ENCODE measurements at places on chromosomes 1 and 21. TPM values are rescaled to one million over a fixed set of nuclear protein-coding genes. Genes with fewer than 3 reads are reported as not detected.

The SLC1A7 gene
- 0.42 TPM for total RNA-seq

The CLCA1 gene
- 0.29 TPM for total RNA-seq

The RGS16 gene
- total RNA-seq, result 25.0 TPM

DNA sequence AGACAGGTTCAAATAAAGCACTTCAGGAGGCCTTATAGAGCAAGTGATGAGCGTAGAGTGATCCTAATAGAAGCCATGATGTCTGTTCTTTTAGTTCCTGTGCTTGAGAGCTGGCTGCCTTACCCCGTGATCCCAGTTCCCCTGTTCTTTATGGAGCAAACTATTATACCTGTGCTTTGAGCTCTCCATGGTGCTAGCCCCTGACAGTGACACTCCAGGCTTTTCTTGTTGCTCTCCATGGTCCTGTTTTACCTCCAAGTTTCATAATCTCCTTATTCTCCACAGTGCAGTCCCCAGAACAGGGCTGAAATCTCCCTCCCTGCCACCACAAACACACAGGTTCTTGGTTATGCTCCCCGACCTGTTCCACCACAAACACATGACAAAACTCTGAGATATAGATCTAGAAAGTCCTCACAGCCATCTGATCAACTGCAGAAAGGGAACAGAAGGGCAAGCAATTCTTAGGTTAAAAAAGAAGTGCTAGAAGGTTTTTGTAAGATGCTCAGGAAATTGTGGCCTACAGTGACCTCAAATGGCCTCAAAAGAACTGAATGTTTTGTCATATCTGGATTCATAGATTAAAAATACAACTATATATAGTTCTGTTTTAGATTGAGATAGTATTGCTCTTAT lies 6.0 kb downstream of the CADM3 start:
- DNase-seq, result no peak

GRCh38 chr21:17371450-17371849 lies 141.4 kb upstream of the CXADR start:
- no peak for DNase-seq

- DNase-seq, result no peak
Observed at GRCh38 chr1:93357242-93357641, 11.5 kb downstream of the DR1 start.

- DNase-seq, result no peak
Observed at GRCh38 chr1:78843111-78843510, 163.4 kb downstream of the ADGRL4 start.

DNA sequence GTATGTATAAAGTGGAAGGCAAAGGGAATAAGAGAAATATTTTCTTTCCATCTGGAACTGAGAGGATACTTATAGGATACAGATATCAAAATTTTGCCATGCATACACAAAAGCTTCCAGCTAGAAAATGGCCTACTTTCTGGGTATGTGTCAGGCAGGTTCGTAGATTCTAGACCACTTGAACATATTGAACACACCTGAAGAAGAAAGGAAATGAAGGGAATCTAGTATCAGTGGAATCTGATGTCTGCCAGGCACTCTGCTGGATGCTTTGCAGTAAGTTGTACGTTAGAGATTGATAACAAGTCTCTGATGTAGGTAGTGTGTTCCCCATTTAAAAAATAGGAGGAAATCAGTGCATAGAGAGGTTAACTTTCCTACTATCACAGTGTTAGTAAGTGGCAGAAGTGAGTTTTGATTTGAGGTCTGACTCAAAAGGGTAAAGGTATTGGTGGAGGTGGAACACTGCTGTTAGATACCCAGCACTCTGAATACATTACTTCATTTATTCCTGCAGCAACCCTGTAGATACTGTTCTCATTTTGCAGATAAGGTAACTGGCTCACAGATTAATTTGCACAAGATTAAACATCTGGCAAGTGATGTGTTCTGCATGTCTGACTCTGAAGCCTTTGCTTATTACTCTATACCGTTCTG lies 3.0 kb downstream of the CAMSAP2 start:
- DNase-seq, result no peak

DNA sequence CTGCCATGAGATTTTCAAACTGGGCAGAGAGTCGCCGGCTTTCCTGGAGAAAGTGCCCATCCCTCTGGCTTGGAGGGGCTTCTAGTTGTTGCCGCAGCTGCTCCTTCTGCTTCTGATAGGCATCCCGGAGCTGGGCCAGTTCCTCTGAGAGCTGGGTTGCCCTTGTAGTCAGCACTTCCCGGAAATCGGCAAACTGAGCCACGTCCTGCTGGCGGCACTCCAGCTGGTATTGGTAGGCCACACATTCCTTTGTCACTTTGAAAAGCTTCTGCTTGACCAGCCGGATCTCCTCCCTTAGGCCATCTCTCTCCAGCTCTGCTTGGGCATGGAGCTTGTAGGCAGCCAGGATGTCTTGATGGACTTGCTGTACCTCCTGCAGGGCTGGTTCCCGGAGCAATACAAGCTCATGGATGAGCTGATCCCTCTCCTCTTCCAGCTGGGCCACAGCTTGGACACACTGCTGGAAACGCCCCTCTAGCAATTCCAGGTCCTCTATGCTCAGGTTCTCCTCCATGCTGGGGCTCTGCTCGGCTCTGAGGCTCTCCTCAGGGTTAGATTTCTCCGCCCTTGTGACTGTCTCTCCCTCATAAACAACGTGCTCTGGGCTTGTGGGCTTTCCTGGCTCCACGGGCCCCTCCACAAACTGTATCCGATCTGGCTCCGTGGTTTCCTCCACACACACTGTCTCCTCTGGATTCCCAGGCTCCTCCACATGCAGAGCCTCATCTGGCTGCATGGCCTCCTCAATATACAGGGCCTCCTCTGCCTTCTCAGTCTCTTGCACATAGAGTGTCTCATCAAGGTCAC lies 7.3 kb downstream of the SYNC start:
- no peak for DNase-seq

The ASCL5 gene
- not detected for total RNA-seq

DNA sequence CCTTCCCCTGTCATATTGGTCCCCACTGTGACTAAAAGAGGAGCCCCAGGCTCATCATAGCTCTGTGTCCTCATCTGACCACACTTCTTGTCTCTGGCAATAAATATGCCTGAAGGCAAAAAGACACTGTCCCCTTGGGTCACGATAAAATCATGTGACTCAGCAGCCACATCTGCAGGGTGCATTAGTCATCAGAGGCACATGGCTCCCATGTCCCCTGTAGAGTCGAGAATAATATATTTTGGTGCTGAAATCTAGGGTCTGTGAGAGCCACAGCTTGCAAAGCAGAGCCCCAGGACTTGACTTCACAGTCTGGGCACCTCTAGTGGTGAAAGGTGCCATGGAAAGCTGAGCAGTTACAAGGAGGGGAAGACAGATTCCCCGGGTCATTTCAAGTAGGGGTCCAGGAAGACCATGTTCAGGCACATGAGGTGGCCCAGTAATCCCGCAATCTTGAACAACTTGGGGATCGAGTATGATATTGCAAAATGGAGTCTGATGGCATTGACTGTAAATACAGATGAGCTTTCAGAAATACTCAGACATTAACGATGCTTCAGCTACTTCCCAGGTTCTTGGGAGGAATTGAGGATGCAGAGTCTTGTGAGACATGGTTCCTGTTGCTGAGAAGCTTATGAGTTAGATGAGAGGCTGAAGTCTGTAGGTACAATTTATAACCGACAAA lies 68.6 kb downstream of the SLC35F3 start:
- no peak for DNase-seq

DNA sequence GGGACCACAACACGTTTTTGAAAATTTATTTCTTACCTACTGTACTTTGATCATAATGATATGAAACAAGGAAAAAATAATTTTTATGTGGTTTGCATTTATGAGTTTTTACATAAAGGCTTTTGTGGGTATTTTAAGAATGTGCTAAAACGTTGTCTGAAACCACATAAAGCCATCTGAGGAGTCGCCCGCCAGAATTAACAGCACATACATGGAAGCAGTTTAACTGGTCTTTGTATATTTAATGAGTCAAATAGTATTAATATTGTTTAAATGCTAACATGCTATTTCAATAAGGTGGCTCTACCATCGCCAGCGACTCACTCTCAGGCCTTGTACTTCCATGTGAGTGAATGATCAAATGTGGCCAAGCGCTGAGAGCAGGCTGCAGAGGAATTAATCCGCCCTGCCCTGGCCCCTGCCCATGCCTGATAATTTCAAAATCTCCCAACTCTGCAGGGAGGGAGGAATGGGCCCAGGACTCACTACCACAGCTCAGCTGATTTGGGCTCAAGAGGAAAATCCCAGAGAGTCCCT lies 49.6 kb downstream of the SLC66A1 start:
- DNase-seq, result no peak

GRCh38 chr1:100616121-100616621 lies 78.2 kb downstream of the GPR88 start:
- no peak for DNase-seq

GRCh38 chr1:177091040-177091439 lies 73.5 kb downstream of the ASTN1 start:
- no peak for DNase-seq

The BLACAT1 gene
- total RNA-seq, result not detected

GRCh38 chr1:164926107-164926506 lies 367.1 kb downstream of the PBX1 start:
- DNase-seq, result no peak

The PDC gene
- not detected for total RNA-seq

DNA sequence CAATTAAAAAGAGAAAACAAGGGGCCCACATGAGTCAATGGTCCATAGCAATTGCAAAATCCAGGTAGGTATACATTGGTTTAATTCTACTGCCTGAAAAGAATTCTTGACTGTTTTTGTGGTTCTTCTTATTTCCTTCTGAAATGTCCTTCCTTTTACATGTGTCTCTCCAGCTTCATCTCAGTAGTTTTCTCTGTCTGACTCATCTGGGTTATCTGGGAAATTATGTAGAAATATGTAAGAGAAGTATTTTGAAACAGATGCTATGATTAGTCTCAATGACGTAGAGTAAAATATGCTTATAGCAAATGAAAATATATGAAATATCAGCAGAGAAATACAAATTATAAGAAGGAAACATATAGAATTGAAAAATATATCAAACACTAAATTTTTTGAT lies 953.2 kb downstream of the BRINP3 start:
- no peak for DNase-seq

The SEC16B gene
- total RNA-seq, result 2.9 TPM

GRCh38 chr1:15975358-15975804 lies 520 bp downstream of the ZBTB17 start:
- no peak for DNase-seq

Measured in mesenteric fat pad (tissue), 1 donor.